ENCODE measurements at places on chromosomes 1 and 21.

DNA sequence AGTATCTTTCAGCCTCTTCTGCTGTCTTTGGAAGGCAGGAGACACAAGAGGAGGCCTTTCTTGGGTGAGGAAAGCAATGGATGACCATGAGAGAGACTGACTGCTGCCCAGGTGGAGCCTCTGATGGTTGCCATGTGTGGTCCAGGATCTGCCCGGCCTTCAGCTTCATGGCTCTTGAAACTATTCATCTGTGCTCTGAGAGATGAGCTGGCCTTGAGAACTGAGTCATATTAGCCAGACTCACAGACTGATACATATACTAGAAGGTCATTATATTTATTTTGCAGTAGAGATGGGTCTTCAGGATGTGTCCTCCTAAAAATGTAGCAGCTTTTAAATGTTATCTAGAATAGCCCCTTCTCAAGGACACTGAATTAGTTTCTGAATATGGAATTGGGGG is 33.7 kb downstream of the PTGFRN start:
- no peak for DNase-seq

- peak; percentile 90 for DNase-seq
Observed at GRCh38 chr1:61056573-61057439, 25.6 kb upstream of the NFIA start.

DNA sequence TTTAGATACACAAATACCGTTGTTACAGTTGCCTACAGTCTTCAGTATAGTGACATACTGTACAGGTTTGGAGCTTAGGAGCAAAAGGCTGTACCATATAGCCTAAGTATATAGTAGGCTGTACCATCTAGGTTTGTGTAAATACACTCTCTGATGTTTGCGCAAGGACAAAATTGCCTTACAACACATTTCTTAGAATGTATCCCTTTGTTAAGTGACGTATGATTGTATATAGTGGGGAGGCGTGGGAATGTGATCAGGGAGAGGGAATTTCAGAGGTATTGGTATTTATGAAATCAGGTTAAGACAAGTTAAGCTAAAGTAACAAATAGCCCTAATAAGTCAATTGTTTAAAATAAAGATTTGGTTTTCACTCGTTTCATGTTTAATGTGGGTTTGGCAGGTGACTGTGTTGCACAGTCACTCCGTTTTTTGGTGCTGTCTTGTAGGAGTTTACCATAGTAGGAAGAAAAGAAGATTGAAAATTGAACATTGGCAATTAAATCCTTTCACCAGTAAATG is 2.7 kb downstream of the GORAB start:
- no peak for DNase-seq

DNA sequence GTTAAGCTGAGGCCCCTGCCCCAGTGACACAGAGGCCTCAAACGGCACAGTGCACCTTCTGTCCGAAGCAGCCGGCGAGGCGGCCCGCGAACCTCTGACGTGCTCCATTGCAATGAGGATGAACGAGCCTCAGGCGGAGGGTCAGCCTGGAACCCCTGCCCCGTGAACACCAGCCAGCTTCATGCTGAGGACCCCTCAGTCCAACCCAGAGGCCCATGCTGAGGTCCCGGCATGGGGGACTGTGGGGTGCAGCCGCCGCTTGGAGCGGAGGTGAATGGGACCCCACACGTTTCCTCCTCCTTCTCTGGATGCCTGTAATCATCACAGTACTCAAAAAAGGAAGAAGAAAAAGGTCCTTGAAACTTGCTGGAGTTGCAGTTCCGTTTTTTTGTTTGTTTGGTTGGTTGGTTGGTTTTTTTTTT is 62.1 kb downstream of the PRKCZ start:
- DNase-seq: no peak

Measured in eye (tissue), 1 donor.